ENCODE measurements at places on chromosomes 5 and 9.

- DNase-seq: no peak
Measured at GRCh38 chr9:26261503-26262330, 583.5 kb upstream of the TUSC1 start.

DNA sequence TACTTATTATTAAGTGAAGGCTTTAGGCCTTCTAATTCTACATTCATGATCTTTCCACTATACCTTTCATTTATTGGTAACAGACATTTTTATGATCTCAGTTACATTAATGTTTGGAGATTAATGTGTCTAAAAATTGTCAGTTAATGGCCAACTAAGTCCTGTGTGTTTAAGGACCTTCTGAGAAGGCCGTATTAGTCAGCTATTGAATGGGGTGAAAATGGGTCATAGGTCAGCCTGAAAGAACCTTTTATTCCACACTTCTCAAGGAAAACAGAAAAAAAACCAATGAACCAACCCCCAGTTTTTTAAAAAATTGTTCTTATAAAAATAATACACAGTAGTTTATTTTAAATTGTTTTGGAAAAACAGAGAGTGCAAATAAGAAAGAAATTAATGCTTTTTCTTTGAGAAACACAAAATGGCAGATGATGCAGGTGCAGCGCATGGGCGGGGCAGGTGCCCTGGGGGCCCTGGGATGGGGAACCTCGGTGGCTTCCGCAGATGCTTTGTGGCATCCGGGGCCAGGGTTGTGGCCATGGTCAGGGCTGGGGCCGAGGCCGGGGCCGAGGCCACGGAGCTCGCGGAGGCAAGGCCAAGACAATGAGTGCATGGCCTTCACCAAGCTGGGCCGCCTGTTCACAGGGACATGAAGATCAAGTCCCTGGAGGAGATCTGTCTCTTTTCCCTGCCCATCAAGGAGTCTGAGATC is 141.9 kb downstream of the SPATA31D1 start:
- no peak for DNase-seq

GRCh38 chr5:37569466-37569865 is 190.3 kb downstream of the WDR70 start:
- no peak for DNase-seq

GRCh38 chr5:1354576-1354975 is 9.7 kb upstream of the CLPTM1L start:
- DNase-seq: no peak

DNA sequence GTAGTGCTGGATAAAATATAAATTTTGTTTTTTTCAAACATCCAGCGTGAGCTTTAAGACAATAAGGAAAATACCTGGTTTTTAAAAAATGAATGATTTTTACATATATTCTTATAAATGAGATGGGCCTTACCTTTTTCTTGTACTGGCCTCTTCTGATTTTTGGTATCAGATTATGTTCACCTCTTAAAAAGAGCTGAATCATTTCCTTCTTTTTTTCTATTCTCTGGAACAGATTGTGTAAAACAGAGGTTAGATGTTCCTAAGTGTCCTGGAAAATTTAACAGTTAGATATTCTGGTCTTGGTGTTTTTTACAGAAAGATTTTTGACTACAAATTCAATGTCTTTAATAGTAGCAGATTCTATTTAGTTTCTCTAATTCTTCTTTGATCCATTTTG is 74.6 kb downstream of the NDUFAF2 start:
- DNase-seq: no peak

GRCh38 chr5:138610415-138610917 is 35.3 kb upstream of the HSPA9 start:
- no peak for DNase-seq

DNA sequence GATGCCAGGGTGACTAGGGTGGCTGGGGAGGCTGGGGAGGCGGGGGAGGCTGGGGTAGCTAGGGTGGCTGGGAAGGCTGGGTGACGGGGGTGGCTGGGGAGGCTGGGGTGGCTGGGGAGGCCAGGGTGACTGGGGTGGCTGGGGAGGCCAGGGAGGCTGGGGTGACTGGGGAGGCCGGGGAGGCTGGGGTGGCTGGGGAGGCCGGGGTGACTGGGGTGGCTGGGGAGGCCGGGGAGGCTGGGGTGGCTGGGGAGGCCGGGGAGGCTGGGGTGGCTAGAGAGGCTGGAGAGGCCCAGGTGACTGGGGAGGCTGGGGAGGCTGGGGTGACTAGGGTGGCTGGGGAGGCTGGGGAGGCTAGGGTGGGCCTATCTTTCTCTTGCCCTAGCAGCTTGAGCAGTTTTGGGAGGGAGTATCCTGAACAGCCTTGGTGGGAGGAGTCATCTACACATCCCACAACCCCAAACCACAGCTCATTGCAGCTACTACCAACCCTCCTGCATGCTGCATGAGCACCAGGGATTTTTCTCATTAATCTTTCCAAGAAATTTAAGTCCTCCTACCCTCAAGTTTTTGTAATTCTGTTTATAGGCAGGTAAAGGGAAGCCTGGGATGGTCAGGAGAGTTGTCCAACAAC is 203.2 kb upstream of the IRX1 start:
- no peak for DNase-seq

DNA sequence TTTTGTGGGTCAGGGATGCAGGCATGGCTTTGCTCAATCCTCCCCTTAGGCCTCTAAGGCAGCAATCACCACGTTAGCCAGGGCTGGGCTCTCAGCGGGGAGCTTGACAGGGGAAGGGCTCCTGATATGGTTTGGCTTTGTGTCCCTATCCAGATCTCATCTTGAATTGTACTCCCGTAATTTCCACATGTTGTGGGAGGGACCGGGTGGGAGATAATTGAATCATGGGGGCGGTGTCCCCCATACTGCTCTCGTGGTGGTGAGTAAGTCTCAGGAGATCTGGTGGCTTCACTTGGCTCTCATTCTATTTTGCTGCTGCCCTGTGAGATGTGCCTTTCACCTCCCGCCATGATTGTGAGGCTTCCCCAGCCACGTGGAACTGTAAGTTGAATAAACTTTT is 11.5 kb upstream of the IRX4 start:
- peak; percentile 27 for DNase-seq

- no peak for DNase-seq
Measured at GRCh38 chr9:111108946-111109345, 70.7 kb upstream of the LPAR1 start.

- DNase-seq: peak; percentile 41
Measured at GRCh38 chr5:132233811-132234683, 6.4 kb upstream of the P4HA2 start.

GRCh38 chr9:38212016-38212415 is 143.0 kb upstream of the SHB start:
- no peak for DNase-seq
